HT1080 (cell line): ENCODE measurements at places on chromosomes 1 and 21. TPM values are rescaled to one million over a fixed set of nuclear protein-coding genes. Genes with fewer than 3 reads are reported as not detected.
A peak's percentile ranks its signal among the peaks of the same experiment; 100 is the strongest.

DNA sequence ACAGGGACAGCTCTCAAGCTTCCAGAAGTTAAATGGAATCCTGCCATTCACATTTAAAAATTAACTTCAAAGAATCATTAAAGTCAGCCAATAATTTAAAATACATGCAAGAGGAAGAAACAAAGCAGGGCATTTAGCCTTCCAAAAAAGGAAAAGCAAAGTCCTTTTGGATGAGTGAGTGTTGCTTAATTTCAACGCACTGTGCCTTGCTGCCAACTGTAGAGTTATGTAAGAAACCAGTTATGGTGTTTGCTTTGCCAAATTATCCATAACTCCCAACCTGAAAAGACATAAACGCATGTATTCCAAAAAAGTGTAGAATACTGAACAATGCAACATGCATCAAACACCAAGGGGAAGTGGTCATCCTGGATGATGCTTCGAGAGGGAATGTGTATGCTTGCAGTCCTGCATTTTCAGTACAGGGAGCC is 16.1 kb upstream of the KCNE1 start:
- no peak for DNase-seq

Gene TMEM125
- not detected in 2 replicates for total RNA-seq

Gene ST6GALNAC3
- total RNA-seq: 0.03 and 0.10 TPM in 2 replicates

Gene AMY2B
- total RNA-seq: 0.39 and 2.0 TPM in 2 replicates

Gene S100A3
- total RNA-seq: 9.6 and 14.4 TPM in 2 replicates

GRCh38 chr1:93649231-93649630 is 32.4 kb downstream of the BCAR3 start:
- no peak for DNase-seq

Gene GNG12
- 115 and 144 TPM in 2 replicates for total RNA-seq

Gene HOOK1
- total RNA-seq: not detected in 2 replicates

- DNase-seq: no peak
Observed at GRCh38 chr1:39528082-39528481, 36.6 kb downstream of the BMP8A start.

DNA sequence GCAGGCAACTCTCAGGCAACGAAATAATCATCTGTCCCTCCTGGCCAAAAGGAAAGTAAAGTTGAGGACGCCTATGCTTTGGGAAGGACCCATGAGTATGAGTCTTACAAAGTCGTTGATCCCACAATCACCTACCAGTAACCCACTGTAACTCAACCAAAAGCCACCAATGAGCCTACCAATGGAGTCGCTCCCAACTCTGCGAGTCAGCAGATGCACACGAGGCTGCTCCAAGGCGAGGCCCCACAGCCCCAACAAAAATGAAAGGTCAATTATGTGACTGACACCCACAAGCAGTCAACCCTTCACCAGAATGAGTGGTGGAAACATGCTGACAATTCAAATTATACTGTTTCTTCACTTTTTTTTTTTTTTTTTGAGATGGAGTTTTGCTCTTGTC is 12.0 kb downstream of the SETD4 start:
- DNase-seq: no peak

Gene TDRD5
- not detected in 2 replicates for total RNA-seq

- peak; percentile 23 for DNase-seq
Observed at GRCh38 chr1:113178522-113178921, 105.5 kb downstream of the LRIG2 start.

Gene STRIP1
- total RNA-seq: 27.5 and 29.8 TPM in 2 replicates

GRCh38 chr1:30606166-30606565 is 117.2 kb downstream of the MATN1 start:
- DNase-seq: no peak

Gene ATP6V1G3
- total RNA-seq: not detected in 2 replicates

- DNase-seq: peak; percentile 39
Observed at GRCh38 chr1:110053552-110054428, 16.7 kb downstream of the ALX3 start.

GRCh38 chr1:100876291-100876690 is 18.4 kb downstream of the EXTL2 start:
- no peak for DNase-seq

- DNase-seq: no peak
Observed at GRCh38 chr1:38117444-38117887, 70.9 kb upstream of the POU3F1 start.

DNA sequence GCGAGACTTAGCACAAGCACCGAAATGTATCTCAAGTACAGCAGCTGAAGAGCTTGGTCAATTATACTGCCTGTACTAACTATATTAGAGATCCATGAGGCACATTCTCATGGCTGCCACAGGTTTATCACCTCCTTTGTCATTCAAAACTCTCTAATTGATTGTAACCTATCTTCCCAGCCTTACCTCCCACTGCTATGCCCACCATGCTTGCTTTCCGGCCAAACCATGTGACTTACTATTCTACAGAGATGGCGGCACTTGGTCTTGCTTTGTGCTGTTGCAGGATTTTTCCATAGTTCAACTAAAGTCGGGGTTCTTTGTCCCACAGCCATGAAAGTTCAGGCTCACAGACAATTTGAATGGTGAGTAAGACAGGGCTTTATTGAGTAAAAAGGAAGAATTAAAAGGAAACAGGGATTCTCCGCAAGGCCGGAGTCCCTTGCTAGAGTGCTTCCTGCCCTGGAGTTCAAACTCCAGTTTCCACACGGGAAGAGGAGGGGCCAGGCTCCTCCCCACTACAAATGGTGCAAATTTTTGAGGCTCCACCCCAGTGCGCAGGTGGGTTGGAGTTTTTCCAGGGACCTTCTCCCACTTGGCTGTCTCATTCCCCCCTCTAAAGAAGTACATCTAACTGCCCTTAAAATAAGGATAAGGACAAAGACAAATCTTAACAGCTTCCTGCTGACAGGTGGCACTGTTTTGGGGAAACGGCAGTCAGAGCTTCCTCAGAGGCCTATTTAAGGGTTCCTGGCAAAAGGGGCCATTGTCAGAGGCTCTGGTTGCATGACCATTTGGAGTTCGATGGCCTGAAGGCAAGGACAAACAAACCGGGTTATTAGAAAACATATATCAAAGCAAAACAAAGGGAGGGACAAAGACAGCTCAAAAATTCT is 28.7 kb downstream of the FMO2 start:
- no peak for DNase-seq

Gene C1orf105
- not detected in 2 replicates for total RNA-seq
